Stimulated activated CD8-positive, alpha-beta memory T cell treated with anti-CD3 and anti-CD28 coated beads, Interleukin-15, amount 100 ng/mL, for 4 hours (primary cell): ENCODE measurements at places on chromosomes 7 and 10.

DNA sequence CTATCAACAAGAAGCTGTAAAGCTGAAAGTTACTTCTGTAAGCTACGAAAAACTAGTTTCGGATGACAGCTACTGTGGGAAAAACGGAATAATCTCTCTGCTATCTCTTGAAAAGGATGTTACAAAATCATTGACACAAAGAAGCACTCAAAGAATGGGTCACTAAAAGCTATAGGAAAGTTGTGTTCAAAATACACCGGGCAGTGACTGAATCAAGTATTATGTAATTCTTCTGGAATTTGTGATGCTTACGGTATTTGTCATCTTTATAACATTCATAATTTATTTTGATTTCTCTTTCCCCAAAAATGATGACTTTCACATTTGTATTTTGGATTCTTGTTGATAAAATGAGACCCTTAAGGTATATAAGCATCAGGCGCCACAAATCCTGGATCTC lies 112.1 kb upstream of the KLF6 start:
- no peak for DNase-seq

DNA sequence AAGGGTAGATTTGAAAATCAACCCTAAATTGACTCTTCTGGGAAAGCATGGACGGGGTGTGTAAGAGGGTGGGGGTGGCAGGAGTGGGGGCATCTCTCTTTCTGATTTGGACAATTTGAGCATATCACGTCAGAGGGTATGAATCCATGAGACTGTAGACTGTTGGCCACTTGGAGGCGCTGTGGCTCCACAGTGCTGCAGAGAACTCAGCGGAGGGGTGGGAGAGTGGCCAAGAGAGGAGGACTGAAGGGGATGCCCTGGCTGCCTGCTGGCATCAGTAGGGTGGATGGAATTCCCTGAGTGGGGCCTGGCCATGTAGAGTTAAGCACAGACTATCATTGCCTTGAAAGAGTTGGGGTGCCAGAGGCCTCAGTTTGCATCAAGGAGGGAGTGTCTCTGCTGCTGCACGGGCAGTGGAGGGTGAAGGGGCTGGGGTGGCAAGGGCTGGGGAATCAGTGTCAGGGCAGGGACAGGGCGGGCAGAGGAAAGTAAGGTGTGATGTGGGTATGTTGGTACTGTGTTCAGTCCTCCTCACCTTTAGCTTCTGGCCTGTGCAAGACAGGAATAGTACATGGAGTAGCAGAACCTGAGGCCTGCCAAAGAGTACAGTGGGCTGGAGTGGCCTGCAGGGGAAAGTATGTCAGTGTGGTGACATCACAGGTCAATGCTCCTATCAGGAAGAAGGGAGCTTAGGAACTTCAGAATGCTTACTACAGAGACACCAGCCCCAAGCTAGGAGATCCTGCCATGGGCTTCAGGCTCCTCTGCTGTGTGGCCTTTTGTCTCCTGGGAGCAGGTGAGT lies 133.5 kb upstream of the PRSS58 start:
- no peak for DNase-seq

GRCh38 chr7:143975617-143976016 lies 21.0 kb downstream of the OR2F1 start:
- no peak for DNase-seq

DNA sequence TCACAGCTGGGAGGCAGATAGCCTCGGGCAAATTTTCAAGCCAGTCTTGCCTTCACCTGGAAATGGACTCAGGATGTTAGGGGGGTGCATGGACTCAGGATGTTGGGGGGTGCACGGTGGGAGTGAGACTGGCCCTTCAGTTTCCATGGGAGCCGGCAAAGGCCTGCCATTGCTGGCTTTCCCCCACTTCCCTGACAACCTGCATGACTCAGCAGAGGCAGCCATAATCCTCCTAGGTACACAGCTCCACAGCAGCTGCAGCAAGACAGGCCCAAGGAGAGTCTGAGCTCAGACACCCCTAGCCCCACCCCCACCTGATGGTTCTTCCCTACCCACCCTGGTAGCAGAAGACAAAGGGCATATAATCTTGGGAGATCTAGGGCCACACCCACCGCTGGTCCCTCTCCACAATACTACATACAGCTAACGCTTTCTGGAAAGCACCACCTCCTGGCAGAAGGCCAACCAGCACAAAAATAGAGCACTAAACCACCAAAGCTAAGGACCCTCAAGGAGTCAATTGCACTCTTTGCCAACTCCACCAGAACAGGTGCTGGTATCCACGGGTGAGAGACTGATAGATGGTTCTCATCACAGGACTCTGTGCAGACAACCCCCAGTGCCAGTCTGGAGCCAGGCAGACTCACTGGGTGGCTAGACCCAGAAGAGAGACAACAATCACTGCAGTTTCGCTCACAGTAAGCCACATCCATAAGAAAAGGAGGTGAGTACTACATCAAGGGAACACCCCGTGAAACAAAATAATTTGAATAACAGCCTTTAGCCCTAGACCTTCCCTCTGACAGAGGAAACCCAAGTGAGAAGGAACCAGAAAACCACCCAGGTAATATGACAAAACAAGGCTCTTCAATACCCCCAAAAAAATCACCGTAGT lies 18.3 kb downstream of the C7orf25 start:
- DNase-seq = no peak

DNA sequence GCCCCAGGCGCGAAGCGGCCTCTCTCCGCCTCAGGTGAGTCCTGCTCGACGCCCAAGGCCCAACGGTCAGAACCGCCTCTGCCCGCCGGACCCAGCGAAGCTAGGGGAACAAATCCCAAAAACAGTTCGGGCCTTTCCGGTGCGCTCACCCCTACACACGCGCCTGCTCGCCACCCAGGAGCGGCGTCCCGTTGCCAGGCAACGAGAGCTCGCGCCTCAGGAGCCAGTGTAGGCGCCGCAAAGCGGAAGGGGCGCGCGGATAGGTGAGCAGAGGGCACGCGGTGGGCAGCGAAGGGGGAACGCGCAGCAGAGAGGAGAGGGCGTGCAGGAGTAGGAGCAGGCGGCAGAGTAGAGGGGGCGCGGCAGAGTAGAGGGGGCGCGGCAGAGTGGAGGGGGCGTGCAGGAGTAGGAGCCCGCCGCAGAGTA lies at the start of the genes DYDC1 and DYDC2:
DYDC1 (minus strand) TSS at position 193 of the 426 bp plus-strand sequence. CDS start 4,154 bp downstream, outside the sequence.
DYDC2 (plus strand) TSS at position 219 of the 426 bp plus-strand sequence. CDS start 5,663 bp downstream, outside the sequence.
- DNase-seq = no peak

DNA sequence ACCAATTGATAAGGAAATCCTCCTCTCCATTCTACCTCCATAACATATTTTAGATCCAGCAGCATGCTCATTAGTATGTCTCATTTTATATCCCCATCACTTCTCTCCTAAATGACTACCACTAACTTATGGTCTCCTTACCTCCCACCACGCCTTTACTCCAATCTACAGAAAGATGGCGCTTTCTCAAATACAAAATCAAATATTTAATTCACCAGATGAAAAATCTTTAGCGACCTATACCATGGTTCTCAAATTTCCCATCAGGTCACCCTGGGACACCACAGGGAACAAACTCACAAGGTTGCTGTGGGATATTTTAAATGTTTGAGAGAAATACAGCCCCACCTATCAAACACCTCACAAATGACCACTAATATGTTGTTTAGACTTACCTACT lies 27.0 kb upstream of the EBLN1 start:
- no peak for DNase-seq

DNA sequence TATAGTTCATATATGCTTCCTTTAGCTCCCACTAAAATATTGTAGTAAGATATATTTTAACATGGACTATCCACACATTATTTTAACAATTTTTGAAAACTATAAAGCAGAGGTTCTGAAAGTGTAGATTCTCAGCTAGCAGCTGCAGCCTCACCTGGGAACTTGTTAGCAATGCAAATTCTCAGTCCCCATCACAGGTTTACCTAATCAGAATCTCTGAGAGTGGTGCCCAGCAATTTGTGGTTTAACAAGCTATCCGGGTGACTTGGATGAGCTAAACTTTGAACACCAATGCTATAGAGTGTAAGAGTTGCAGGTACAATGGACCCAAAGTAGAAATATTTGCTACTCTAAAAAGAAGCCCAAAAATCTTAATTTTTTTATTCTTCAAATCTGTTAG lies 99.8 kb upstream of the MDFIC start:
- DNase-seq = no peak

DNA sequence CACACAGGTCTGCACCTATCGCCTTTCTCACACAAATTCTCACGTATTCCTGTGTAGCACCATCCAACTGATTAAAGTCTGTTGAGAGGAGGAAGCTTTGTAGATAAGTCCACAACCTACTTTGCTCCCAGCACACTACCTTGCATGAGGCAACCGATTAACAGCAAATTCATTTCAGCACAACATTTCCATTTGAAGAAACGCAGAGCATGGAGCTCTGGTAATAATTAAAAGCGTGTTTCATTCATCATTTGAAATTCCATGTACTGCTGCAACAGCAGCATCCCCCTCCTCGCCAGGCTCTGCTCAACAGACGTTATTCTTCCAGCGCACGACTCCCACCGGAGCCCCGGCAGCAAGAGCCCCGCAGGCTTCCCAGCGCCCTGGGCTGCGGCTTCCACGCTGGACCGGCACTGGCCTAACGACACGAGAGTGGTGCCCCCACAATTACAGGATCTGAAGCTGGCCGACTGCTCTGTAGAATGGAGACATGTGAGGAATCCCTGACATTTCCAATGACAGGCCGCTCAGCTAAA lies 118.8 kb downstream of the DIP2C start:
- no peak for DNase-seq

DNA sequence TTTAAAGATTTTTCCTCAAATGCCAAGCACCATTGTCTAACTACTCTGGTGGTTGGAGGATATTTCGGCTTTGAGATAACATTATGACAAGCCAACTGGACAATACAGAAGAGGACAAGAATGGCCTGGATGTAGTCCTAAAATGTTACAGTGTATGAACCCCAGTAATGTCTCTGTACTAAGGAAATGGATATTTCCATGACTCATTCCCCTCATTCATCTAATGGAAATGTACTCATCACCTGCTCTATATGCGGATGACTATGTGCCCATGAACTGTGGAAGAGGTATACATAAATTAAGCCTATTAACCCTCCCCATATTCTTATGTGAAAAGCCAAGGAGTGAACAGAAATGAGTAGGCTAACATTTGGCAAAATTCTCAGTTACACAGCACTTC lies 207.9 kb downstream of the CACNA2D1 start:
- no peak for DNase-seq

DNA sequence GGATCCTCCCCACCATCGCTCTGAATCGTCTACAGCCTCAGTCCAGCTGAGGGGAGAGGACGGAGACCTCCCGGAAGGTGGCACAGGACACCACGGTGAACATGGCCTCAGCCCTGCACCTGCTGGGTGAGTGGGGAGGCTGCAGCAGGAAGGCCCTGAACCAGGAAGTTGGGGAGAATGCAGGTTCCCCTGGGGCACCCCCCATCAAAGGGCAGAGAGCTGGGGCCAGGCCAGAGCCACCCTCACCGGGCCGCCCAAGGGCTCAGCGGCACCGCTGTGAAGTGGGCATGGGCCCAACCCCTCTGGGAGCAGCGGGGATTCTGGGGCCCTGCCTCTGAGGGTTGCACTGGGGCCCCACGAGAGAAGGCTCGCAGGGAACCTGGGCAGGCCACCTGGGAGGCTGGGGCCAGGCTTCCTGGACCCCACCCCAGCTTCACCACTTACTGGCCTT lies 98.7 kb downstream of the MICALL2 start:
- no peak for DNase-seq

- no peak for DNase-seq
Observed at GRCh38 chr7:82623812-82624211, 180.2 kb upstream of the CACNA2D1 start.

DNA sequence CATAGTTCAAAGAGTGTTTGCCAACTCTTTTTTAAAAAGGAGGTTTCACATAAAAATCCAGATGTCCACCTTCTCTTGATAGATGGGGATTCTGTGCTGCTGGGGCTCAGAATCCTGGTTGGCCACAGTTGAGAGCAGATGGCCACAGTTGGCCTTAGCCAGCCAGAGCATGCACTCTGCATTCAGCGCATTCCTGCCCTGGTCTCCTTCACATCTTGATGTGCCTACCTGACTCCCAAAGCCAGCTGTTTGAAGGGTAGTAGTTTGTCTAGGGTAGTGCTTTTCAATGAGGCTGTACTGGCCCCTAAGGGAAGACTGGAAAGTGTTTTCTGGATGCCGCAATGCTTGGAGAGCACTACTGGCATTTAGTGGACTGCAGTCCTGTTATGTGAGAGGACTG lies 208.1 kb upstream of the HDAC9 start:
- no peak for DNase-seq

GRCh38 chr10:91591797-91592174 lies 41.1 kb downstream of the PPP1R3C start:
- DNase-seq = no peak

DNA sequence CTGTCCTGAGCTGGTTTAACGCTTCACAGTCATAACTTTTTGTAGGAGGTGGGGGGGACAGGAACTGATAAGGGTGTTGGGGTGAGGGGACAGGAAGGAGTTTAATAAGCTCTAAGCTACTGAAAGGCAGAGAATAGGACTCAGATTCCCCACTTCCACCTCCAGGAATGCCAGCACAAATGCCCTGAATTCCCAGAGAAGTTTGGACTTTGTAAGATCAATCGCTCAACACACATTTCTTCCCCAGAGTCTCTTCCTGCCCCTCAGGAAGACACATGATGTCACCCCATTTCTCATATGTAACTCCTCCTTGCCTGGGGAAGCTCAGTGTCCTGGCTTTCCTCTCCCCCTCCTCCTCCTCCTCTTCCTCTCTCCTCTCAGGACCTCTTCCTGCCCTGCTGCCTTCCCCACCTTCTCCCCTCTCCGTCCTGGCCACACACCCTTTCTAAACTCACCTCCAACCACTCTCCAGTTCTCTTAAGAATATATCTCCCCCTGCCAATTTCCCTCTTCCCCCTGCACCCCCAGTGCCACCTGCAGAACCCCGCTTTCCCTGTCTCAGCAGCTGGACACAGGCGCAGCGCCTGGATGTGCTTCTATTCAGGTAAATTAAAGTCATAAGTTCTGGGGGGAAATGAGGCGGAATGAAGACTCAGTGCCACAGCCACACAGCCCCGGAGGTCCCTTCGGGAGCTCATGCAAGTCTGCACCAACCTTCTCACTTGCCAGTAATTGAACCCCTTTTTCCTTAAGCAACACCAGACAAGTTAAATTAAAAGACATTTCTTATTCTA lies 5.3 kb upstream of the LOXL4 start:
- no peak for DNase-seq

- no peak for DNase-seq
Observed at GRCh38 chr10:63441404-63441803, 24.4 kb downstream of the JMJD1C start.

DNA sequence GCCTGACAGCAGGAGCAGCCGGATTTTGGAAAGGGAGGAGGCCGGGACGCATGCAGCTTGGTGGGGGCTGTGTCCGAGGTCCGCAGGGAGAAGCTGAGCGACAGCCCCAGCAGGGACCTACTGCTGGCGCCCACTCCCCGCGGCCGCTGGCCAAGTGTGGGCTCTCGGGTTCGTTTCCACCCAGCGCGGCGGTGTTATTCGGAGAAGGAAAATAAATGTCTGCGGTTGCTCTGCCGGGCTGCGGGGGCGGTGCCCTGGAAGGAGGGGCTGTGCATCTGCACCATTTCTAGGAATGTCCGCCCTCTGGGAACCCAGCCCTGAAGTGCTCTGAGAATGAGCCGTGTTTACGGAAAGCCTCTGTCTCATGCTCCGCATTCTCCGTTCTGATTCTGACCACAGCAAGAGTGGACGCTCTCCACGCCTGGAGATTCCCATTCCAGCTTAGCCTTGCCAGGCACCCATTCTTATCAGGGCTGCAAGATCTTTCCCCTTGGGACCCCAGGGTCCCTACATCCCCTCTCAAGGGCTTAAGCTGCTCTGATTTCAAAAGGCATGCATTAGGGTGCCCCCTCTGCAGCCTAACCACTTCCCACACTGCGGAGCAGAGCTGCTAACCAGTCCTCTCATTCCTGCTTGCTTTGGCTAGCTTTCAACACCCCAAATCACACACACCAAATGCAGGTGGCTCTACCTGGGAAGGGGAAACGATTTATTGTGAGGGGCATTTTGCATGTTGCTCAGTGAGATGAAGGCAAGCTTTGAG lies 256.6 kb upstream of the GLI3 start:
- no peak for DNase-seq

- DNase-seq = no peak
Observed at GRCh38 chr7:18538554-18539250, 43.2 kb downstream of the HDAC9 start.
